ENCODE measurements at places on chromosomes 1 and 21. TPM values are rescaled to one million over a fixed set of nuclear protein-coding genes. Genes with fewer than 3 reads are reported as not detected.

PIK3R3 gene
- total RNA-seq, result 85.3 TPM

CORT gene
- total RNA-seq, result 1.2 TPM

TRMT13 gene
- total RNA-seq, result 14.6 TPM

TMEM79 gene
- total RNA-seq, result 4.3 TPM

WDR64 gene
- total RNA-seq, result not detected

MMP23B gene
- total RNA-seq, result 1.7 TPM

LCK gene
- total RNA-seq, result not detected

ERVH48-1 gene
- total RNA-seq, result not detected

ALX3 gene
- total RNA-seq, result not detected

IGSF5 gene
- 0.77 TPM for total RNA-seq

SPTA1 gene
- total RNA-seq, result not detected

TTC24 gene
- not detected for total RNA-seq

DMRTB1 gene
- total RNA-seq, result not detected

CYB561D1 gene
- total RNA-seq, result 8.0 TPM

PBX1 gene
- 71.7 TPM for total RNA-seq

GABPA gene
- 23.3 TPM for total RNA-seq

TEX38 gene
- total RNA-seq, result not detected

TNFRSF1B gene
- total RNA-seq, result 3.1 TPM

LIPI gene
- not detected for total RNA-seq

GRCh38 chr1:76225526-76225925 lies 151.0 kb downstream of the ST6GALNAC3 start:
- no peak overlapping the region for H3K4me3 ChIP-seq
- no peak overlapping the region for H3K27ac ChIP-seq
- no peak for DNase-seq
- H3K27me3 ChIP-seq, result no peaks in the 10 kb centered on the region
- H3K4me1 ChIP-seq, result peaks cover 15% of the 10 kb centered on the region

- H3K4me3 ChIP-seq, result peak overlapping the region; percentile 69
- H3K4me1 ChIP-seq, result peaks cover 66% of the 10 kb centered on the region
- peak; percentile 37 for DNase-seq
- H3K27ac ChIP-seq, result peak overlapping the region; percentile 91
- no peaks in the 10 kb centered on the region for H3K36me3 ChIP-seq
- H3K27me3 ChIP-seq, result no peaks in the 10 kb centered on the region
These were observed 262.6 kb upstream of the SGIP1 start for GRCh38 chr1:66271216-66271903.

DNA sequence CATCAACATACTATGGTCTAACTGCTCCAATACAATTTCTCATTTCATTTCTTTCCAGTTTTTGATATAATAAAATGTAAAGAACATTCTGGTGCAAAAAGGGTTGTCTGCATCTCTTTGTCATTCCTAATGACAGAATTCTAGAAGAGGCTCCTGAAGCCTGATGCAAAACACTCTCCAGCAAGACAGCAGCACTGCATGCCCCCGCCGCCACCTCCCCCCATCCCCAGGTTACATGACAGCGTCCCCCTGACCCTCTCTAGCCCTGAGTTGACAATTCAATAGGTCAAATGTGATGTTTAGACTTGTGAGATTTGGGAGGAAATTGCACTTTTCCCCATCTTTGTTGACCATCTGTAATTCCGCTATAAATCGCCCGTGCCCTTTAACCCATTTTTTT lies 64.6 kb upstream of the C1orf21 start:
- no peak overlapping the region for H3K4me3 ChIP-seq
- no peaks in the 10 kb centered on the region for H3K36me3 ChIP-seq
- no peak overlapping the region for H3K27ac ChIP-seq
- DNase-seq, result no peak
- peaks cover 8% of the 10 kb centered on the region for H3K4me1 ChIP-seq

GRCh38 chr1:94591823-94592570 lies 50.4 kb upstream of the F3 start:
- DNase-seq, result peak; percentile 32
- peaks cover 71% of the 10 kb centered on the region for H3K4me1 ChIP-seq
- H3K4me3 ChIP-seq, result peak overlapping the region; percentile 73
- H3K27me3 ChIP-seq, result no peaks in the 10 kb centered on the region
- H3K36me3 ChIP-seq, result no peaks in the 10 kb centered on the region
- peak overlapping the region; percentile 92 for H3K27ac ChIP-seq

- H3K27me3 ChIP-seq, result peaks cover 7% of the 10 kb centered on the region
- H3K36me3 ChIP-seq, result peaks cover 37% of the 10 kb centered on the region
- H3K4me3 ChIP-seq, result peak overlapping the region; percentile 82
- DNase-seq, result no peak
These were observed 5.4 kb downstream of the HMGN2 start for GRCh38 chr1:26477446-26478152.

DNA sequence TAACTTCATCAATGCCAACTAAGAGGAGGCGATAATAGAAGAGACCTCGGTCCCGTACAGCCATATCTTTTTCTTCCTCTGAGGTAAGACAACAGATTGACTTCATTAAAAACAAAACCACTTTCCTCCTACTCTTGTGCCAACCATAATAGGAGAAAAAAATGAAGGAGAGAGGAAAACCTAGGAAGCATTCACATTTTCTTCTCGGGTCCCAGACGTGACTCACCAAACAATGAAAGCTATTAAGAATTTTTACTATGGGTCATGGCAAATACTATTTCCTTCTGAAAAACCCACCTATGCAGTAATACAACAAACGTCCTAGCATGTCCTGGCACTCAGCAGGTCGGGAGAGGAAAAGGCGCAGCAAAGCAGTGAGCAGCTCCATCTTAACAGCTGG lies 8.6 kb upstream of the BCL2L15 start:
- H3K27ac ChIP-seq, result peak overlapping the region; percentile 70
- H3K4me3 ChIP-seq, result no peak overlapping the region
- H3K27me3 ChIP-seq, result no peaks in the 10 kb centered on the region
- DNase-seq, result no peak
- peaks cover 8% of the 10 kb centered on the region for H3K36me3 ChIP-seq

- H3K4me3 ChIP-seq, result no peak overlapping the region
- no peak for DNase-seq
- peaks cover 3% of the 10 kb centered on the region for H3K27me3 ChIP-seq
- H3K36me3 ChIP-seq, result no peaks in the 10 kb centered on the region
- H3K27ac ChIP-seq, result no peak overlapping the region
These were observed 104.0 kb downstream of the ATG4C start for GRCh38 chr1:62887799-62888507.

DNA sequence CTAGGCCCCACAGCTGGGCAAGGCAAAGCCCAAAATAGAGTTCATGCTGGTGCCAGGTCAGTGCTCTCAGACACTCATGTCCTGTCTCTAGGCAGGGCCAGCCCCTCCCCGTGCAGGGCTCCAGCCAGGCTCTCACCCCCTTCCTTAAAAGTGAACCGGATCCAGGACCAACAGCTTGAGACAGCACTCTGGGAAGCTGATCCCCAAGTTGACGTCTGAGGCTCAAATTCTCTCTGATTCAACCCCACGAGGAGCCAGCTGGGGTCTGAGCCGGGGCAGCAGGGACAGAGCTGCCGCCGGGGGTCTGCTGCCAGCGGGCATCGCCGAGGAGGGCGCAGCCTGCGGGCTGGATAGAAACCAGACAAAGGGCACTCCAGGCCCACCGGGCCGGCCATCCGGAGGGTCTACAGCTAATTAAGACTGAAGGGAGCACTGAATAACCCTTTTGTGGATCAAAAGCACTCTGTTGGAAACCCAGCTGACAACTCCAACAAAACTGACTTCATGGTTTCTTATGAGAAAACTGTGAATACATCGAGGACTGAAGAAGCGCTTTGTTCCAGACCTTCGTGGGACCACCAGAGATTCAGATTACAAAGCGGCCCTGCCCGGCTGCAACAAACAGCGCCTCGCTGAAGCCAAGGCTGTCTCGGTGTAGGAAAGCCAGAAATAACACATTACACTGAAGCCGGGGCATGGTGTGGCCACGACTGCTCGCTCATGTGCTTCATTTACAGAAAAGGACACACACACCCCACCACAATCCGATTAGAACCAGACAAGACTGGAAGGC lies 95.8 kb downstream of the PSMG1 start:
- H3K36me3 ChIP-seq, result no peaks in the 10 kb centered on the region
- peaks cover 39% of the 10 kb centered on the region for H3K27me3 ChIP-seq
- DNase-seq, result peak; percentile 55
- H3K4me3 ChIP-seq, result peak overlapping the region; percentile 75
- peak overlapping the region; percentile 98 for H3K27ac ChIP-seq

- H3K27ac ChIP-seq, result no peak overlapping the region
- no peak overlapping the region for H3K4me3 ChIP-seq
- H3K27me3 ChIP-seq, result no peaks in the 10 kb centered on the region
- H3K36me3 ChIP-seq, result no peaks in the 10 kb centered on the region
- H3K4me1 ChIP-seq, result no peaks in the 10 kb centered on the region
These were observed 101.2 kb upstream of the ERG start for GRCh38 chr21:38599381-38599975.

DNA sequence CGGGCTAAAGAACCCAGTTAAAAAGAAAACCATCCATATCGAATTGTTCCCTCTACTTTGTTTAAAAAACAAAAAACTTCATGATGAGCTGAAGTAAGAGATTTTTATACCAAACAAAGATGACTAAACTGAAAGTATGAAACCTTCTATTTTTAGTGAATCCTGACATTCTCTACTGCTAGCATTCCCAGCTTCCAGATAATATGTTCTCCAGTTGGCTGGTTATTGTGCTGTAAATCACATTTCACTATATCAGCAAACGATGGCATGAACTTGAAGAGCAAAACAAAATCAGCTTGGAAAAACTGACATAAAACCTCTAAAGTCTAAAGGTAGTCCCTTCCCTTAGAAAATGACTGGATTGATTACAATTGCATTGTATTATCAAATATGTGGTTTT lies 68.1 kb upstream of the APP start:
- no peak overlapping the region for H3K27ac ChIP-seq
- H3K4me1 ChIP-seq, result no peaks in the 10 kb centered on the region
- DNase-seq, result no peak
- no peaks in the 10 kb centered on the region for H3K36me3 ChIP-seq

GRCh38 chr1:96634883-96635282 lies 86.7 kb upstream of the PTBP2 start:
- H3K27ac ChIP-seq, result no peak overlapping the region
- no peak for DNase-seq
- no peaks in the 10 kb centered on the region for H3K27me3 ChIP-seq

DNA sequence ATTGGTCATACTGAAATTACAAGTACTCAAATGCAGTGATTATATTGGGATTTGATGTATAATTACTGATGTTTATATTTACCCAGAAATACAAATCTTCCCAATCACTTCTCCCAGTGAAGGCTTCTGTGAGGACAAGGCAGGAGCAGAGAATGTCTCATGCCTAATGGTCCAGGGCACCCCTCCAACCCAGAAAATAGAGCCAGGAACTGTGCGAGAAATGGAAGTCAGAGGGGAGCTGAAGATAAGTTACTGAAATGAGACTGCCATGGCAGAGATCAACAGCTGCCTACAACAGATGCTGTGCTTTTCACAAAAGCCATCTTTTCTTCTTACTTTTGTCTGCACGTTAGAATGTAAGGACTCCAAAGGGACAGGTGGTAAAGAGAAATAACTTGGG lies 171.2 kb downstream of the TTLL7 start:
- H3K27me3 ChIP-seq, result no peaks in the 10 kb centered on the region
- H3K4me3 ChIP-seq, result no peak overlapping the region
- no peak overlapping the region for H3K27ac ChIP-seq
- H3K4me1 ChIP-seq, result peaks cover 3% of the 10 kb centered on the region
- DNase-seq, result no peak
